ENCODE measurements at places on chromosomes 2 and 18.

DNA sequence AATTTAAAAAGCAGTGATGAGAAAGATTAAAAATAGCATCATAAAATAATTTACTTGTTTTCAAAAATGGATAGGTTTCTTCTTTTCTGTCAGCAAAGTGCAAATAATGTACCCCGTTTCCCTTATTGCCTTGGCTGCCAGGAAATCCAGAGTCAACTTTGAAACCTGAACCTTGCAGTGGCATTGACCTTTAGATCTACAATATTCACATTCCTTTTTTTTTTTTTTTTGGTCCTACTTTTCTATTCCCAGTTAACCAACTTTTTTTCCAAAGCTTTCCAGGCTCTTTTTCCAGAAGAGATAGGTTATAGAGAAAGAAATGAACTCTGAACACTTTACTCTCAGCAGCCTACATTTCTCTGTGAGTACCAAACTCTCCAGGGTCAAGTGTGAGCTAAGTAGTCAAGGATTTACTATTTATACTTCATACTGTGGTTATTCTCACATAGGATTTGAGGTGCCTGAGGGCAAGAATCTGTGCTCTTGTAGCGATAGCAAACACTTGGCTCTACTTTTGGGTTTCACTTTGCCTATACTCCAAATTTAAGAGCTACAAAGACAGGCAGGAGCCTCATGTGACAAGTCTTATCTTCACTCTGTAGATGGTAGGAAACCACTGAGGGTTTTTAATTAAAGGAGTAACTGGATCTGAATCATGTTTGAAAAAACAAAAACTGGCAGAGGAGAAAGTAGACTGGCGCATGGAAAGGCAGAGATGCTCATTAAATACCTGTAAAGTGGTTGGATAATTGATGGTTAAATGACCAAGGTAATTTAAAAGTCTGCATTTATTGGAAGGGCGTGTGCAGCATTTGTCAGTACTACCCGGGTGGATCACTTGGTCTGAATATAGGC lies 63.2 kb upstream of the TMEM17 start:
- DNase-seq: no peak

- DNase-seq: no peak
Measured at GRCh38 chr2:38246105-38246504, 131.0 kb downstream of the ATL2 start.

GRCh38 chr18:53605198-53605597 lies 619.3 kb downstream of the MBD2 start:
- no peak for DNase-seq

DNA sequence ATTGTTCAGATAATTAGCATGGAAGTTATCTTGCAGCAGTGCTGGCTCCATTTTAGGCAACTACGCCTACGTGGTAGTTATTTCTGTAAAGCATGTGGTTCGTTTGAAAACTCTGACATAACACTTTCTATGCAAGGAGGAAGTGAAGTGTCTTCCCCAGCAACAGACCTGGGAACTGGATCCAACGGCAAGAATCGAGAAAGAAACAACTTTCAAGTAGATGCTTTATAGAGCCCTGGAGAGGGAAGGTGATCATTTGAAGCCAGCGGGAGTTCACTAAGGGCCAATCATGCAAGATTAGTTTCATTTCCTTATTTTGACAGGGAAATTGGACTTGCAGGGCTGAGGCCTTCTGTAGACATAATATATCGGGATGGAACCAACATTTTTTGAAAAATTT lies 218.3 kb downstream of the ACKR3 start:
- peak; percentile 42 for DNase-seq

GRCh38 chr18:27478459-27478858 lies 293.4 kb upstream of the CHST9 start:
- DNase-seq: no peak

DNA sequence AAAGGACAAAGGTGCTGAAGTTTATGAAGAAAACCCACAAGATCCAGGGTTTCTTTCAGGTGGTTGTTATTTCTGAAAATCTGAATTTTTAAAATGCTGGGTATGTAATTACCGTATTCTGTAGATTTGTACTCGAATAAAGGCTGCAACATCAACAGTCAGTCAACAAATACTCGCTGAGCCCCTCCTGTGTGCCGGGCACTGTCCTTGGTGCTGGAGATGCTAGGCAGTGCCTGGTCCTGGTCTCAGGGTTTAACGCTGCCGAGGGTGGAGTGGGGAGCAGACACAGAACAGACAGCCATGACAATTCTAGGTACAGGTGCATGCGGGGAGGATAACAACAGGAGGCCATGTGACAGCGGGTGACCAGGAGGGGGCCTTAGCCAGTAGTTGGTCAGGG lies 27.2 kb upstream of the PDIA6 start:
- no peak for DNase-seq

DNA sequence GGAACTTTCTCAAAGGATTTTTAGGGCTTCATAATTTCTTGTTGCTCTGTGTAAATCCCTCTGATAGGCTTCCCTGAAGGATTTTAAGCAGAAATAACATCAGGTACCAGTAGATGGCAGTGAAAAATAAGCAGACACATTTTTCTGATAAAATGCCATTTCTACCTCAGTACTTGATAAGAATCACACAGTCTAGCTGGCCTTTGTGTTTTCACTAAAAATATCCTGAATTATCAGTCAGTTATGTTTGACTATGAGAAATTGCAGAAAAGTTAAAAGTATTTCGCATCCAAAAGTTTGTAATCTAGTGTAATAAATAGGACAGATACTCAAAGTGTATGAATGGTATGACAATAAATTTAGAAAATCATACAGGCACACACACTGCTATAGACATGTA lies 68.7 kb downstream of the DNAJC10 start:
- no peak for DNase-seq

GRCh38 chr2:144596073-144596871 lies 76.4 kb upstream of the ZEB2 start:
- DNase-seq: peak; percentile 36

DNA sequence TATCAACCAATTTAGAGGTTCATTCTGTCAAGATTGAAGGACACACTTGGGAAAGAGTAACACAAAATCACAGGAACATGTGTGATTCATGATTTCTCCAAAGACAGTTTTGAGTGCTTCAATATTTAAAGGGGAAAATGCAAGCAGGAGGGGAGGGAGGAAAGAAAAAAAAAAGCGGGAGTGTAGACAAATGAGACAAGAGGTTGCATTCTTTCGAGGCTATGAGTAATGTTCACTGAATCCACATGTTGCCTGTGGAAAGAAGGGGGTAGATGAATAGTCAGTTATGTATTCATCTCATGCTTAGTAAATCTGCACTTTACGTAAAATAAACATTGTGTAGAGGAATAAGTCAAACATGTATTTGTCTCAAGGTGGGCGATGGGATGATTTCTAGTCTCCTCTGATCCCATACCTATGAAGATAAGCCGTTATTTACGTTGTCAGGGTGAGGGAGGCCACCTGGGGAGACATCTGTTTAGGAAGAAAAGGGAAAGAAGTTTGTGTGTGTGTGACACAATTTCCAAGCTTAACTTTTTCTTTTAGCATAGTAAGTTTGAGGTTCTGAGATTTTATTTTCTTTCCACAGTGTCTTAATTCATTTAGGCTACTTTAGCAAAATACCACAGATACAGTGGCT lies 211.0 kb upstream of the ZC3H15 start:
- no peak for DNase-seq

DNA sequence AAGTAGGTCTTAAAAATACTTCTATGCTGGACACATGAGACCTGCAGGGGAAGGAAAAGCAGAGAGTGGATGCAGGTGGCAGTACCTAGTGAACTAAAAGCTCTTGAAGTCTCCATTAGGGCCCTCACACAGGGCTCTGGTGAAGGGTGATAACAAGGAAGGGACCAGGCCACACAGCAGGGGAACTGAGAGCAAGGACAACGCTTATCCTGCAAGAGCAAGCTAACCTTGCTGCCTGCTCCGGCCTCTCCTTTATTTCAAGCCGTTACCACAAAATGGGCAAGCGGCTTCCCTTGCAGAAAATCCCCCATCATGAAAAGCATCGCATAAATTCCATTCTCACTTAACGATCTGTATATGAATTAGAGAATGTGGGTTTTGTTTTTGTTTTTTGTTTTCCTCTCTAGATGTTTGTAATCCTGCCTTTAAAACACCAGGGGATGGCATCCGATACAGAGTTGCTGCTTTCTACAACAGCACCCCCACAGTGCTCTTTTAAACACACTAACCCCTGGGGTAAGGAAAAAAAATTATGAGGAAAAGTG lies 64.5 kb downstream of the CACNB4 start:
- DNase-seq: no peak

- DNase-seq: no peak
Measured at GRCh38 chr2:169637620-169638019, 53.5 kb downstream of the PPIG start.

DNA sequence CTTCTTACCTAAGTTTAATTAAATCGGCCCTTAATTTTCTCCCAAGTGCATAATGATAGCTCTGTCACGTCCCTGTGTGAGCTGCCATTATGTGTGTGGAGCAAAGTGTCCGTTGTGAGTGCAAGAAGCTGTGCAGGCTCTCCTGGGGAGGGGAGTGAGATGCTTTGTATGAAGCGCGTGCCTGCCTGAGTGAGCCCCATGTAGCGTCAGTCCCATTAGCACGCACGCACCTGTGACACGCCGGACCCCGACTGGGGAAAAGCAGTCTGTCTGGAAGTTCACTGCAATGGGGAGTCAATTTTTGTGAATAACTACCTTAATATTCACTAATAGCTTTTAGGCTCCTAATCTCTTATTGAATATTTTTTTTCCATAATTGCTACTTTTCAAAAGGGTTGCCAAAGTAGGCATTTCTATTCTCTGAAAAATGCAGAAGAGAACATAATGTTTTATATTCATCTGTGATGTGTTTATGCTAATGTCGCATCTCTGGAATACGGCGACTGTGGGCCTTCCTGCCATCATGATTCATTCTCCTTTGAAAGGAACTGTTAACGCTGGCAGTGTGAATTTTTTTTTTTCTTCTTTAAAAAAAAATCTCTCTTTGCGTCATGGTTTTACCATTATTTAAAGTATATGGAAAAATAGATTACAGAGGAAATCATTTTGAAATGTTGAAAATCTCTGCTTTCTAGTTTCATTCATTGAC lies 157.7 kb downstream of the COL4A4 start:
- no peak for DNase-seq

- DNase-seq: no peak
Measured at GRCh38 chr2:72014831-72015230, 132.8 kb downstream of the CYP26B1 start.

DNA sequence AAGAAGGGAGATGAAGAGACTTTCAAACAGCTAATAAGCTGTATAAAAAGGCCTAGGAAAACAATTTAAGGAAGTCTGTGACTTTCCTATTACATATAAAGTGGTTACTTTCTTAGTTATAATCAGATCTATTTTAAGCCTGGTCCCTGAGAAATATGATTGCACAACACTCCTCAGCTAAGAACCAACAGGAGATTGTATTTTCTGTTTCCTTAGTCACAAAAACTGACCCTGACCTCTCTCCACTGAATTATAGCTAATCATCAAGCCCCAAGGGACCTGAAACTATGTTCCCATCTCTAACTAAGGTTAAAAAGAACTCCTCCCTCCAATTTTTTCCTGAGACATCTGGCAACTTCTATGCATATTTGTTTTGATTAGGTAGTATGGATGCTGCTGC lies 106.9 kb downstream of the ROCK1 start:
- no peak for DNase-seq

DNA sequence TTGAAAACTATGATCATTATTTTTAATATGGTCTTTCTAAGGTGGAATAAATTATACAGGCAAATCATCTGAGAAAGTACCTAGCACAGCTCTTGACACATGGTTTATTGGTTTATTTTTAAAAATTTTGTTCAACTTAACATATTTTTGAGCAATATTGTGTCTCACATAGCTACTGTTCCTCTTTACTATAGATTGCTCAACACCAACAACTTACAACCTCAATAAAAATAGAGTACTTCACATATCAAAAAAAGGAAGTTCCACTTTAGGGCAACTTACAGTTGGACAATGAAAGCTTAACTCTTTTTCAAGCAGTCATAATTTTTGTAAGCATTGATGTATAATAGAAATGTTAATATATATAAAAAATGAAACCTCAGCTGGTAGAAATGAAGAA lies 440.9 kb upstream of the UBE2E3 start:
- no peak for DNase-seq

- no peak for DNase-seq
Measured at GRCh38 chr2:144430722-144431391, 89.1 kb downstream of the ZEB2 start.

DNA sequence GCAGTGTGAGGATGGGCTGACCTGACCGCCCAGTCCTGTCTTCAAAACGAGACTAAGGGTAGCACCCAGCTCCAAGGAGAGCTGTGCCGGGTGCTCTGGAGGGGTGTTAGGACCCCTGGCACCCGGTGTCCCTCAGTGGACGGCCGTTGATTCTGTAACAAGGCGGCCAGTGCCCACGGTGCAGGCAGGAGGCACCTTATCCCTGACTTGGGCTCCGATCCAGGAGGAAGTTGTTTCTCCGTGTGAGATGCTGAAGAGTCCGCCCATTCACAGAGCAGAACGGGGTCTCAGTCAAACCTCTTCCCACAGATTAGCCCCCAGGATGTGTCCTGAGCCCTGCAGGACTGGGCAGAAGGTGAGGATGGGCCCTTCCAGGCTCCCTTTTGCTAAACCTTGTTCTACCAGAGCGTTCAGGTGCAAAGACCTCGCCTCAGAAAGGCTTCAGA lies 123.0 kb downstream of the NFATC1 start:
- DNase-seq: no peak

DNA sequence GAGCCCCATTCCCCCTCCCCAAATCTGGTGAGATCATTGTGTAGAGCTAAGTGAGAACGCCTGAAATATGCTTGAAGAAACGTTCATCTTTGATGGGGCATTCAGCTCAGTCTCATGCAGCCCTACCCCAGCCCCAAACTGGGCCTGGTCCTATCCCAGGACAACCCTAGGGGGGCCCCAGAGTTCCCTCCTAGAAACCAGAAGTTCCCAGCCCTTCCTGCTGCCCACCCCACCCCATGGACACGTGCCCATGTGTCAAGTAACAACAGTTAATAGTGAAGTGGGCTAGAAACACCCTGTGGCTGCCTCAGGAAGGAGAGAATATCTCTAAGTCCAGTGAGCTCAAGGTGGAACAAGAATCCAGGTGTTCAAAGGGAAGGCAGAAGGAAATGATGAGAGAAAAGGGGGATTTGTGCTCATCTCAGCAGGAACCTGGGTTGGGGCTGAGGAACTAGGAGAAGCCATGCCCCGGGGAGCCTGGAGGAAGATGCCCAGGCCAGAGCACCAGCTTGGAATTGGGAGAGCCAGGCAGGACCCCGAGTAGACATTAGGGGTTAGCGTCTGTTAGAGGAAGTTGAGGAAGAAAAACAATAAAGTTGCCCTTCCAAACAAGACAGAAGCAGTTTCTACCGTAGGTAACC lies 20.1 kb upstream of the SLC20A1 start:
- no peak for DNase-seq

GRCh38 chr2:210303498-210303897 lies 11.5 kb downstream of the MYL1 start:
- DNase-seq: no peak
